WTC11 (cell line): ENCODE measurements at places on chromosomes 16 and 17. TPM values are rescaled to one million over a fixed set of nuclear protein-coding genes. Genes with fewer than 3 reads are reported as not detected.

DNA sequence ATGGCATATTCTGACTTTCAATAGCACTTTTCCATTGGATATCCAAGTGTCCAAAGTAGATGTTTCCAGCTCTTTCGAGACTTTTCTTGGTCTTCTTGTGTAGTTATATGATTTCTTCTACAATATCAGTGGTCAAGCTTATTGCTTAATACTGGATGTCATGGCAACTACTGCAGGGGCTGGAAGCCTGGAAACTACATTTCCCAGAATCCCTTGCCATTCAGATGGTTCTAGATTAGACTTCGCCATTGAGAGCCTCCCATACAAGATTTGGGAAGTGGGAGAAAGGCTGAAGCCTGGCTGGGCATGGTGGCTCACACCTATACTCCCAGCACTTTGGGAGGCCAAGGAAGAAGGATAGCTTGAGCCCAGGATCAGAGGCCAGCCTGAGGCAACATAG is 153.6 kb downstream of the C16orf95 start:
- no peaks in the 10 kb centered on the region for H3K36me3 ChIP-seq
- no peak overlapping the region for H3K27ac ChIP-seq
- H3K4me3 ChIP-seq: no peak overlapping the region
- peaks cover 3% of the 10 kb centered on the region; the same call in 1 of the 2 replicates for H3K27me3 ChIP-seq
- 0 out of 2 replicates have a peak, but pooled peaks cover 2% of the 10 kb centered on the region for H3K4me1 ChIP-seq
- no peak for DNase-seq

GRCh38 chr17:59617156-59617732 is 2.5 kb upstream of the CLTC start:
- H3K27ac ChIP-seq: no peak overlapping the region
- H3K4me3 ChIP-seq: peak overlapping the region; percentile 90
- no peaks in the 10 kb centered on the region for H3K27me3 ChIP-seq
- peaks cover 26% of the 10 kb centered on the region for H3K4me1 ChIP-seq
- no peak for DNase-seq

DNA sequence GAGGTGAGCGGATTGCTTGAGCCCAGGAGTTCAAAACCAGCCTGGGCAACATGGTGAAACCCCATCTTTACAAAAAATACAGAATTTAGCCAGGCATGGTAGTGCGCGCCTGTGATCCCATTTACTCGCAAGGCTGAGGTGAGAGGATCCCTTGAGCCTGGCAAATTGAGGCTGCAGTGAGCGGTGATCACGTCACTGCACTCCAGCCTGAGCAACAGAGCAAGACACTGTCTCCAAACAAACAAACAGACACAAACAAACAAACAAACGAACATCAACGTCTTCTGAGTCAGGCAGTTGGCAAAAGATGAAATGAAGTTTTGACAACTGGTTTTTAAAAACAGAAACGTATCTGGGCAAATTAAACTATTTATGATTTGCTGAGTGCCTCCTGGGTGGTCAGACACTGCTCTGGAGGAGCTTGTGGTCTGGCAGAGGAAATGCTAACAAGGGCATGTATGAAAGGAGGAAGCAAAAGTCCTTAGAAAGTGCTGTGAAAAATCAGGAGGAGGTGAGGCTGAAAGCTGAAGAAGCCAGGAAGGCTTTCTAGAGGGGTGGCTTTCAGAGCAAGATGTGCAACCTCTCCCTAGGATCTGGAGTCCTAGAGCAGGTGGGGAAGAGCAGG is 10.2 kb upstream of the KRT20 start:
- H3K4me1 ChIP-seq: peaks cover 5% of the 10 kb centered on the region; the same call in 1 of the 2 replicates
- DNase-seq: no peak
- H3K4me3 ChIP-seq: no peak overlapping the region
- no peaks in the 10 kb centered on the region; the same call in 1 of the 2 replicates for H3K27me3 ChIP-seq
- H3K36me3 ChIP-seq: no peaks in the 10 kb centered on the region

GRCh38 chr16:62036101-62036801 is at the start of gene CDH8:
Gene CDH8, minus strand, starts transcription at chr16:62036438. Its CDS starts 15,035 bp downstream, at chr16:62021403.
- no peak within 1 kb of the TSS for H3K27ac ChIP-seq
- H3K4me1 ChIP-seq: peaks cover 54% of the 10 kb centered on the region
- DNase-seq: peak; percentile 76
- peaks cover 73% of the 10 kb centered on the region for H3K27me3 ChIP-seq
- peak within 1 kb of the TSS; percentile 84 for H3K4me3 ChIP-seq
- H3K36me3 ChIP-seq: no peaks in the 10 kb centered on the region

- no peak for DNase-seq
- peaks cover 14% of the 10 kb centered on the region for H3K4me1 ChIP-seq
- peaks cover 3% of the 10 kb centered on the region for H3K27me3 ChIP-seq
These were observed 12.7 kb upstream of the KLHDC4 start for GRCh38 chr16:87778476-87778829.

DNA sequence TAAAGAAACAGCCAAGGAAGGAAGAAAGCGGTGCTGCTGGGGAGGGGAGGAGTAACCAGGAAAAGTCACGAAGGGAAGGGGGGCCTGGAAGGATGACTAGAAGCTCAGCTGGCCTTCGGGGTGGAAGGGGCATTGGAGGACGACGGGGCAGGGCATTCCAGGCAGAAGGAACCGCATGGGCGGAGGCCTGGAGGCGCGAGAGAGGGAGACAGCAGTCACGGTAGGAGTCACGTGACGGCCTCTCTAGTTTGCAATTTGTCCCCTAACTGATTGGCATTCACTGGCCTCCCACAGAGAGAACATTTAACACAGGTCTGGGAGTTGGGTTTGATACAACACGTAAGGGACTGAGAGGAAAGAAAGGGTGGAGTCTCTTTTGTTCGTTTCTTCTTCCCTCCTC is 63.9 kb downstream of the RTN4RL1 start:
- H3K27me3 ChIP-seq: peaks cover 39% of the 10 kb centered on the region
- H3K4me3 ChIP-seq: peak overlapping the region; percentile 5; the same call in 1 of the 2 replicates
- H3K27ac ChIP-seq: peak overlapping the region; percentile 66

GRCh38 chr16:78485188-78485916 is 385.9 kb downstream of the WWOX start:
- H3K4me1 ChIP-seq: no peaks in the 10 kb centered on the region; the same call in 1 of the 2 replicates
- H3K36me3 ChIP-seq: no peaks in the 10 kb centered on the region
- DNase-seq: no peak

GRCh38 chr17:73128496-73128895 is 36.0 kb upstream of the SLC39A11 start:
- no peak overlapping the region for H3K4me3 ChIP-seq
- no peak overlapping the region for H3K27ac ChIP-seq
- H3K4me1 ChIP-seq: peaks cover 25% of the 10 kb centered on the region
- H3K36me3 ChIP-seq: no peaks in the 10 kb centered on the region
- no peak for DNase-seq
- H3K27me3 ChIP-seq: no peaks in the 10 kb centered on the region; the same call in 1 of the 2 replicates

DNA sequence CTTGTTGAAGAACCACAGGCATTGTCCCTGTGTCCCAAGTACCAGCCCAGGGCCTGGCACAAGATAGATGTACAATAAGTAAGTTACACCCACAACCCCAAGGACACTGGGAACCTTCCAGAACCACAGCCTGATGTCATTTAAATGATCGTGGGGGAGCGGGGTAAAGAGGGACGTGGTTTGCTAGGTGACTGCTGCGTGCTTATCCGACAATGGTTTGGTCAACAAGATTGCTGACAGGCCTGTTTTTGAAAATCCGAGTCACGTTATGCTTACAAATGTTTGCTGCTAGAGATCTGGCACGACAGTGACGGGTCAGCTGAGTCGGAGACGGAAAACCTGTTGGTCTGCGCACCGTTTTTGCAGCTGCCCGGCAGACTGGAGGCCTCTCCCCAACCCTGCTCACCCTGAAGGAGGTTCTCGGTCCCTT is 22.8 kb downstream of the COTL1 start:
- DNase-seq: no peak
- H3K27me3 ChIP-seq: no peaks in the 10 kb centered on the region
- peak overlapping the region; percentile 51; the same call in 1 of the 2 replicates for H3K27ac ChIP-seq
- peaks cover 16% of the 10 kb centered on the region; the same call in 1 of the 2 replicates for H3K36me3 ChIP-seq

DNA sequence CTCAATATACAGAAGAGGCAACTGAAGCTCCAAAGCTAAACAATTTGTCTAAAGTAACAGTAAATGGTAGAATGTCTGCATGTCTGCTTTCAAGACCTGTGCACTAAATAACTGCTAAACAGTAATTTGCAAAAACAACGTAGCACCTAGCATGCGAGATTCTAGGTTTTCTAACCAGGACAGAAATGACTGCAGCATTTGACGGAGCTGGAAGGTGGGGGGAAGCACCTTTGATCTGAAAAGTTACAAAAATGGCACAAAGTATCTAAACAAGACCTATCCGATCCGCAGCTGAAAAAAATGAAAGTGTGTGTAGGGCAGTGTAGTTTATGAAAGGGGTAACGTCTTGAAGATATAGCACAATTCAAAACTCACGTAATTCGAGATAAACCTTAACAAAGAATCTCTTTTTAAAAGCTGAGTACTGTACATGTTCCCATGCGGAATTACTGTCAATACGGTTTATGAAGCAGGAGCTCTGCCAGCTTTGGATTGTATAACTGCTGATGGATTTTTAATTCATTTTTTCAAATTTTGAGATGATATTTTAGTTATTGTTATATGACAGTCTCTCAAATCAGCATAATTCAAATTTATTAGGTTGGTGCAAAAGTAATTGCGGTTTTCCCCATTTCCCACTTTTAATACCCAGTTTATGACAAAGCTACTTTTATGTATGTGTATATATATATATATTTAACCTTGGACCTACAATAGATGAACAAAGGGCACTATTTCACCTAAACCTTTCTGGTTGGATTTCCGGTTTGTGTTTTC is 1.2 kb upstream of the WIPI1 start:
- peak overlapping the region; percentile 78 for H3K4me3 ChIP-seq
- H3K27me3 ChIP-seq: peaks cover 7% of the 10 kb centered on the region; the same call in 1 of the 2 replicates
- peak overlapping the region; percentile 87 for H3K27ac ChIP-seq
- no peak for DNase-seq
- H3K4me1 ChIP-seq: peaks cover 68% of the 10 kb centered on the region

- H3K36me3 ChIP-seq: no peaks in the 10 kb centered on the region
- no peak for DNase-seq
These were observed 28.7 kb upstream of the MMD start for GRCh38 chr17:55450232-55450825.

DNA sequence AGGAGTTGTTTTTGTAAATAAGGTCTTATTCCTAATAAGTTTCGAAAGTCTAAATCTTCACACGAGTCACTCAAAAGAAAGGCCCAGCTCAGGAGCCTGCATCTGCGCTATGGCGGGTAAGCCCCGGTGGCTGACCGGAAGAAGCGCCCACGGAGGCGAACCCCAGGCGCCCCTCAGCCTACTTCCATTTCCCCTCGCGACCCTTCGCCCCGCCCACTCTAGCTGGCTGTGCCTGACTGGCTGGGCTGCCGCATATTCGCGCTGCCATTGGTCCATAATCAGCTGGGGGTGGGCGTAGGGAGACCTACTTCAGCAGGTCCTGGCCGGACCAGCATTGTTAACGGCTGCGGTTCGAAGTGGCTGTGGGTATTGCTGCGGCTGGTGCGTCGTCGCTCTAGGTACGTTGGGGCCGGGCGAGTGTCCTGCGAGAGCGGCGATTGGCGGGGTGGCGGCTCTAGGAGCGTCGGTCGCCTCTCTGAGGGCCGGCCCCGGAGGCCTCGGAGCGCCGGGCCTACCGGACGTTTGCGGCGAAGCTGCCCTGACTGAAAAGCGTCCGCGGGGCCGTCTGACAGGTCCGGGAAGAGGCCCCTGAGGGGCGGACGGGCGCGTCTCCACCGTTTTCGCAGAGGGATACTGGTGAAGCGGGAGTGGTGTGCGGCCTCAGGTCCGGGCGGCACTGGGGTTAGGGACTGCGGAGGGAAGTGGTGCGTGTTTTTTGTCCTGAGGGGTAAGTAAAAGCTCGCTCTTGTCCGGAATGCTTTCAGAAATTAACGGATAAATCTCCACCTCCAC is at the start of gene ATF7IP2:
ATF7IP2 (plus strand) TSS at position 337 of the 792 bp plus-strand sequence. CDS start 44,560 bp downstream, outside the sequence.
- H3K27ac ChIP-seq: peak within 1 kb of the TSS; percentile 84
- no peaks in the 10 kb centered on the region for H3K27me3 ChIP-seq
- H3K4me1 ChIP-seq: peaks cover 24% of the 10 kb centered on the region

- H3K27ac ChIP-seq: no peak overlapping the region
- H3K27me3 ChIP-seq: no peaks in the 10 kb centered on the region
- peaks cover 19% of the 10 kb centered on the region for H3K36me3 ChIP-seq
- H3K4me3 ChIP-seq: no peak overlapping the region
- peaks cover 39% of the 10 kb centered on the region for H3K4me1 ChIP-seq
- DNase-seq: peak; percentile 59
These were observed 4.0 kb downstream of the ZNF598 start for GRCh38 chr16:2005646-2006045.

- H3K4me3 ChIP-seq: no peak overlapping the region
- no peak for DNase-seq
- H3K36me3 ChIP-seq: no peaks in the 10 kb centered on the region
- no peaks in the 10 kb centered on the region for H3K4me1 ChIP-seq
- no peak overlapping the region for H3K27ac ChIP-seq
These were observed 41.1 kb upstream of the CDH13 start for GRCh38 chr16:82585675-82586074.

GRCh38 chr17:19341211-19341631 is 21.3 kb downstream of the B9D1 start:
- H3K27me3 ChIP-seq: no peaks in the 10 kb centered on the region
- peaks cover 44% of the 10 kb centered on the region for H3K4me1 ChIP-seq
- H3K27ac ChIP-seq: peak overlapping the region; percentile 22; the same call in 1 of the 2 replicates
- DNase-seq: peak; percentile 7
- H3K36me3 ChIP-seq: peaks cover 3% of the 10 kb centered on the region; the same call in 1 of the 2 replicates
- no peak overlapping the region for H3K4me3 ChIP-seq

GRCh38 chr16:88782454-88783390 is 2.3 kb downstream of the PIEZO1 start:
- DNase-seq: no peak
- H3K4me3 ChIP-seq: peak overlapping the region; percentile 41
- H3K27ac ChIP-seq: peak overlapping the region; percentile 64; the same call in 1 of the 2 replicates
- H3K27me3 ChIP-seq: 0 out of 2 replicates have a peak, but pooled peaks cover 3% of the 10 kb centered on the region

DNA sequence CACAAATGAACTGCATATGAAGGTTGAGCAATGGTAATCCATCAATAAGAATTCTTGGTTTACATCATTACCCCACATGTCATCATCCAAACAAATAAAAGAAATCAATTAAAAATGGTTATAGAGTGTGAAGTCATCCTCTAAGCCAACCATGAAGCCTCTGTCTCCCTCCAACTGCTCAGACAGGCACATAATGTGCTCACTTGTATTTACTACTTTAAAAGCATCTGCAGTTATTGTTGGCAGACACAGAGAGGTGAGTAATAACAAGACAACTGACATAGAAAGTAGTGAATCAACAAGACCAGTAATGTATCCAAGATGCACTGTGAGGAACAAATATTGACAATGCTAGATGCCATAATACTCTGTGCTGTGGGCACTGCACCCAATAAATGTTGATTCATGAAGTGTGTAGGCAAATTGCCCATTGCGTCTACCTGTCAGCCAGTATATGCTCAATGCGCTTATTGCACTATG is 20.0 kb downstream of the ADAMTS18 start:
- H3K4me3 ChIP-seq: no peak overlapping the region
- H3K36me3 ChIP-seq: no peaks in the 10 kb centered on the region
- H3K27ac ChIP-seq: no peak overlapping the region
- H3K4me1 ChIP-seq: 0 out of 2 replicates have a peak, but pooled peaks cover 8% of the 10 kb centered on the region
- no peak for DNase-seq

KRT36 gene
- total RNA-seq: not detected in 3 replicates

CCL14 gene
- not detected in 3 replicates for total RNA-seq

SULT1A1 gene
- 3.2 to 5.6 TPM (median 5.4 TPM) in 3 replicates for total RNA-seq

NUPR1 gene
- 0.33 to 1.1 TPM (median 0.66 TPM) in 3 replicates for total RNA-seq

SOST gene
- 0.07 to 0.25 TPM in 2 of 3 replicates, not detected in the other for total RNA-seq

TP53TG3B gene
- total RNA-seq: not detected in 3 replicates

SPIRE2 gene
- 19.7 to 21.1 TPM (median 20.5 TPM) in 3 replicates for total RNA-seq

STARD3 gene
- total RNA-seq: 64.9 to 75.3 TPM (median 65.4 TPM) in 3 replicates

SLFN5 gene
- 4.8 to 7.6 TPM (median 6.0 TPM) in 3 replicates for total RNA-seq

KRT39 gene
- not detected in 3 replicates for total RNA-seq
